ENCODE measurements at places on chromosomes 3 and 15.

DNA sequence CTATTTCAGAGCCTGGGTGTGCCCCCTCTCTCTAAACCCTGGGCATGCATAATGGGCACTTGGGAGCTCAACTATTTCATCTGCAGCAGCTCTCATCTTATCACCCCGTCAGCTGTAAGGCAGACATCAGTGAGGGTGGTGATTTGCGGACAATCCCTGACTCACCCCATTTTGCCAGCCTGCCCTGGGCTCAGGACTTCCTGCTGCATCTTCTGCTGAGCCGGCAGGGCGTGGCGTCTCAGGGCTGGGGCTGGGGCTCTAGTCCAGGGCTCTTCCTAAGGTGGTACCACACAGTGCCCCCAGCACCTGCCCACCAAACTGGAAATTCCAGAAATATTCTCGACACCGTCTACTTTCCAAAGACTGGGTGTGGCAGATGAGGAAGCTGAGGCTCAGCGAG is 925 bp upstream of the PSTPIP1 start:
- DNase-seq, result no peak

GRCh38 chr3:52415800-52416199 is 29.1 kb downstream of the SEMA3G start:
- DNase-seq, result no peak

DNA sequence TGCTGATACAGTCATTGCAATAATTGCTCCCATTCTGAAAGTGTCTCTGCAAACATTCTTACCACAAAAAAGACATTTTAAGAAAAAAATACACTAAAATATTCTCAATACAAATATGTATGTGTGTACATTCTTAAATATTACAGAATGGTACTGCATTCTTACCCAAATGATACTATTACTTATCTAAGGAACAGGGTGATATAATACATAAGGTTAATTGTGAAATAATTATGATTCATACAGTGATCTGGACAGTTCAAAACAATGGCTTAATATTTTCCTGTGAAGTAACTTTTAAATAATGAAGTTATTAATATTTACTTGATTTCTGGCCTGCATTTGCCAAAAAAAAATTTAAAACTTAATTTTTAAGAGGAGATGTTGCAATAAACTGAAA is 694.6 kb downstream of the TUSC7 start:
- no peak for DNase-seq

DNA sequence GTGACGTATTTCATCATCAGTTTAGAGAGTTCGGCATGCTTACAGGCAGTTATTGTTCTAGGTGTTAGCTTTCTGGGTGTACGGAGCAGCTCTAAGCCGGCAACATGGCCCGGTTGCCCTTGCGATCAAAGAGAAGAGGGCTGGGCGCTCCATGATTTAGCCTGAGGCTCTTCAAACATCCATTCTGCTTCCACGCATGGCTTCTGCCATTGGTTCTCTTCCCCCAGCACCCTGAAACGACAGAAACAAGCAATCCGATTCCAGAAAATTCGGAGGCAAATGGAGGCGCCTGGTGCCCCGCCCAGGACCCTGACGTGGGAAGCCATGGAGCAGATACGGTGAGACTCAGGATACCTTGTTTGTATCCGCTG is 574 bp downstream of the NGRN start:
- DNase-seq, result no peak

DNA sequence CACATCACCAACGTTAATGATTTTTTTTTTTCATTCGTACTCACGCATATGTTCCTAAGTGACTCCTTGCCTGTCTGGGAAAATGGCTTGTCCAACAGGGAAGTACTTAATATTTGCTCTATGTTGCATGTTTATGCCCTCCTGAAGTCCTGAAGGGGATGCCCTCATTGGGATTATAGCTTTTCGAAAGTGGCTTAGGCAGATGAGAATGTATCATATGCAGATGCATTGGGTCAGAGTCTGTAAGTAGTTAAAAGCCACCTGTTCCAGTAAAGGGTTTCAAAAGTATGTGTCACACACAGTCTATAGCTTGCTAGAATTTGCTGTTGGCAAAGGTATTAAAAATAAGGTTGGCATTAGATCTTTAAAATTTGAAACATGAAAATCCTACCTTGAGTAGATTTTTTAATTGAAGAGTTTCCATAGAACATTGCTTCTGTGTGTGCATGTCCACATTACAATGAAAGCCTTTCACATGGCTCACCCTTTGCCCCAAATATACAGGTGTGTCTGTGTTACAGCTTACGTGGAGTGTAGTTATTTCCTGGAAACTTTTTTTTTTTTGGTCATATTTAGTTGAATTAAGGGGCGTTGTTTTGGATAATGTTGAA is 2.1 kb downstream of the ABHD17C start:
- no peak for DNase-seq

Measured in SJSA1 (cell line).